ENCODE measurements at places on chromosomes 1 and 21.

- no peak for DNase-seq
These were observed 170.5 kb downstream of the TOMM20 start for GRCh38 chr1:234958066-234958705.

GRCh38 chr21:44297525-44298290, 2.1 kb upstream of the PFKL start:
- peak; percentile 90 for DNase-seq

GRCh38 chr1:59698386-59698785, 116.4 kb upstream of the HOOK1 start:
- DNase-seq: no peak

DNA sequence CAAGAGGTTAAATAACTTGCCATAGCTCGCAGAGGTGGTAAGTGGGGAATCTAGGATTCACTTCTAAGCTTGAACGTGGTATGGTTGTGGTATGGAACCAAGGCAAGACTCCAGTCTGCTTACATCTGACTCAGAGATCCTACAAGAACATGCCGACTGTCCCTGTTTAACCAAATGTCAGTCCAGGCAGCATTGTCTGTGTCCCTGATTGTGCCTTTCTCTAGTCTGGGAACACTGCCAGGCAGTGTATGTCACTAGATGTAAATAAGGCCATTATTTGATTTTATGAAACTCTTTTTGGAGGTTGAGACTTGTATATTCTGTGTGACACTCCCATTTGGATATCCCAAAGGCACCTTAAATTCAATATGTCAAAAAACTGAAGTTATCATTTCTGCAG, 96.0 kb downstream of the NOS1AP start:
- DNase-seq: no peak

- DNase-seq: no peak
These were observed 60.2 kb downstream of the PCP4 start for GRCh38 chr21:39927304-39927886.
